Head of caudate nucleus (tissue), 42 donors: ENCODE measurements at places on chromosomes 6 and 20.

GRCh38 chr20:16279320-16279719 lies 293.9 kb downstream of the KIF16B start:
- no peak for DNase-seq

- no peak for DNase-seq
These were observed 10.8 kb upstream of the TAAR1 start for GRCh38 chr6:132669690-132670291.

DNA sequence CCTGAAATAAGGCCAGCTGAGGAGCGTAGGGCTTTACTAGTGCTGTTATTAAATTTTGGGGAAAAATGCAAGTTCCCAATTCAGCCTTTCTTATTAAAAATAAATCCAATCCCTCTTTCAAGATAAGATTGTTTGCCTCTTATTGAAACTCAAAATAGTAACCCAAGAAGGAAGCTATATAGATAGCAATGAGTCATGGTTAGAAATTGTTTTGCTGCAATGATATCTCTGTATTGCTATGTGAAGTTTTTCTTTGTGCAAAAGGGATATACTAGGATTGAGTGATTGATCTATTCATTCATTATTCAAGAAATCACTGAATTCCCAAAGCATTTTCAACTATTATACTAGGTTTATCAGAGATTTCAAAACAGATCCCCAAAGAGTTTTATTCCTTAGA lies 93.0 kb upstream of the HDAC2 start:
- no peak for DNase-seq

DNA sequence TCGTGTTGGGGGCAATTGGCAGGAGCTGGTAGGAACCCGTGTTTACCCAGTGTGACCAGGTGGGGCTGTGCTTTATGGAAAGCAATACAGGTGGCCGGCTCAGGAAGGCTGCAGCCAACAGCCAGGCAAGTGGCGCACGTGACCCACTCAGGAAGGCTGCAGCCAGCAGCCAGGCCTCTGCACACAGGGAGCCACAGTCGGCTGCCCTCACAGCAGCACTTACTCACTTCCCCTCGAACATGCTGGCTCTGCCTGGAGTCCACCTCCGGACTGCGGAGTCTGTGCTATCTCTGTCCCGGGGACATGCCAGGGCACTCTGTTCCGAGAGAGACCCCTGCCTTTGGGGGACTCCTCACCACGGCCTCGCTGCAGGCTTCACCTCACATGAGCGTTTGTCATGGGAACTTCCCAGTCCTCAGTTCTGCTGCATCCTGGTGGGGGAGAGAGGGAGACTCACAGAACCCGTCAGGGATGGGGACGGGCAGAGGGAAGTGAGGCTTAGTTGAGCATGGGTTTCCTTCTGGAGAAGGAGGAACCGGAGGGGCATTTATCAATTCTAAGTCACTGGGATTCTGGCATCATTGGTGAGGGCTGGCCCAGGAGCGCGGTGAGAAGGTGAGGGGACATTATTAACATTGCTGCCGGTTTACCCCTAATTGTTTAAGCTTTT lies 76.8 kb downstream of the TTLL2 start:
- DNase-seq, result no peak

DNA sequence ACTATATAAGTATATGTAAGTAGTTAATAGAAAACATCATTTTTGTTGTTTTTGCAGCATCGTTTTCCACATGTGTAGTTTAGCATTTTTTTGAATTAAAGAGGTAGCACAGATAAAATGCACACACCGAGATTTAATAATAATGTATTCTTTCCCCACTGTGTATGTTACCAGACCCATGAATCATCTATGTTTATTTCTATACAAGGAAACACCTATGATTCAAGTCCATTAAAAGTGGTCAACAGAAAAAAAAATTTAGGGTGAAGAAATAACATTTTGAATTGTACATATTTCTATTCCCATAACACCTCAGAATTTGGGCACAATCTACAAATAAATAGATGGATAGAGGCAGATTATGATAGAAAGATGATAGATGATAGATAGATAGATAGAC lies 31.7 kb upstream of the HCRTR2 start:
- DNase-seq, result no peak

GRCh38 chr6:6997263-6998193 lies 110.2 kb upstream of the RREB1 start:
- no peak for DNase-seq

- no peak for DNase-seq
These were observed 10.5 kb downstream of the ZNFX1 start for GRCh38 chr20:49267327-49267726.

DNA sequence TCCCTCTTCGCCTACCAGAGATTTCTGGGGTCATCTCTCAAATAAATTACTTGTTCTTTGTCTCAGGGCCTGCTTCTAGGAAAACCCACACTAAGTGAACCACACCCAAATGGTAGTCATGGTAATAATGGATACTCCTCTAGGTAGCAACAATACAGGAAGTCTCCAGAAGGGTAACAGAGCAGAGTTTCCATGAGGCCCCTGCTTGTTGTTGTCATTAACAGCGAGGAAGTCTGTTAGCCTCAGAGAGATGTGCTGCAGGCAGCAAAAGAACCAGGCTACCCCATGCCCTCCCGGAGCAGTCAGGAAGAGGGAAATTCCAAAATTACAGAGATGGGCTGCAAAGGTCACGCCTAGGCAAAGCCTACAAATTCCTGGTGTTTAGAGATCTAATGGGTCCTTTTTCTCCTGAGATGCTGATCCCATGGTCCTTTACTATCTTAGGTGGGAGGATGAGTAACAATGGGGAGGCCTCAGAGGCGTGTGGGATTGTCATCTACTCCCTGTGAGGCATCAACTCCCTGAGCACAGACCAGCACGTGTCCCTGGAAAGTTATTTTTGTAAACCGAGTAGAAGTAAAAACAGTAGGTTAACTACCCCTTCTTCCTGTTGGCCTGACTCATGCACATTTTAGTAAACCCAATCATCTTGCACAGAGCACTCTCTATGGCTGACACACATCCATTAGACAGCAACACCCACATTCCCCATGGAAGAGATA lies 10.1 kb downstream of the ISM1 start:
- no peak for DNase-seq

- peak; percentile 18 for DNase-seq
These were observed 360.1 kb downstream of the TAF4 start for GRCh38 chr20:61705386-61706258.

DNA sequence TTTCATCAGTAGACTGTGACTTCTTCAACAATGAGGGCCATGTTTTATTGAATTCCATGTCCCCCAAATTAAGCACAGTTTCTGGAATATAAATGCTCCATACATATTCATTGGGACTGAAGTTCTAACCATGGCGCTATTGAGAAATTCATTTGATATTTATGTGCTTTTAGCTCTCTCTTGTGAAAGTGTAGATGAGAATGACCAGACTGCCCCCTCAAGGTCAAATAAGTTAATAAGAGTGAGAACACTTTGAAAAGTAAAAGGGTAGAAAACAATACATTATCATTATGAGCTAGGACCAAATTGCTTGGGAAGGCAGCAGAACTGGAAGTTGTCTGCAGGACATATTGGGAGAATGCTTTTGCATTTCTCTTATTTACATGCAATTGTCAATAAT lies 597.9 kb downstream of the EPM2A start:
- no peak for DNase-seq

- no peak for DNase-seq
These were observed 2.0 kb downstream of the PDE10A start for GRCh38 chr6:165660857-165661663.

- no peak for DNase-seq
These were observed 24.4 kb upstream of the ARID1B start for GRCh38 chr6:156752666-156753301.

DNA sequence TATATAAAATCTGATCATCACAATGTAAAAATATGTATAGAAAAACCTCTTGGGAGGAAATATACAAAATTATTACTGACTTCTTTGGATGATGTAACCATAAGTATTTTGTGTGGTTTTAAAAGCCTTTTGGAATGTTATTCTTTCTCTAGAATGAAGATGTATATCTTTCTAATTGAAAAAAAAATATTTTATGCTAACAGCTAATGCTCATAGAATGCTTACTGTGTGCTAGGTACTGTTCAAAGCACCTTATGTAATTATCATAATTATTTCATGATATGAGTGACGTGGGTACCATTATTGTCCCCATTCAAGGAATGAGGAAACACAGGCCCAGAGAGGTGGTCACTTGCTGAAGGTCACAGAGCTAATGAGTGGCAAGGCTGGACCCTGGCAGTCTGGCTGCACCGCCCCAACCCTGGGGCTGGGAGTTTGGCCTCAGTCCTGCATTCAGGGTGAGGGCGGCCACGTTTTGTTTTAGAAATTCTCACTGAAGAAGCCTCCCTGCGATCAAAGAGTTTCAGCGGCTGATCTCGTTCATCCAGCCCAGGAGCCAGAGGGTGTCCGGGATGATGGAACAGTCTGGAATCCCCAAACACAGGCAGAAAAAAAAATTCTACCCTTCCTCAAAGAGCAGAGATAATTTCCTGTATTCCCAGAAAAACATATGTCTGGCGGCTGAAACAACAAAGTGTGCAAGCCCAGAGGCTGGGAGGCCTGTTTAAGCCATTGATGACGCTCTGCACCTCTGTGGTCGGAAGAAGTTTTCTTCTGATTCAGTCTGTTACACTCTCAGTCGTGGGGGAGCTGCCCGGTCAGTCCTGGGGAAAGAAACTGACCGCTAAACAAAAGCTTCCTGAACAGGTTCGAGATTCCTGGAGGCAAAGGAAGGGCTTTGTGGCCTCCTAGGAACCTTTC lies 37.3 kb downstream of the TFEB start:
- DNase-seq, result no peak

GRCh38 chr6:166688901-166689300 lies 61.9 kb upstream of the RPS6KA2 start:
- DNase-seq, result no peak

GRCh38 chr6:40425192-40425919 lies 161.8 kb downstream of the LRFN2 start:
- peak; percentile 12 for DNase-seq

GRCh38 chr6:136753624-136754023 lies 38.7 kb downstream of the MAP3K5 start:
- DNase-seq, result no peak

GRCh38 chr20:32554965-32555289 lies 30.2 kb downstream of the NOL4L start:
- DNase-seq, result no peak

DNA sequence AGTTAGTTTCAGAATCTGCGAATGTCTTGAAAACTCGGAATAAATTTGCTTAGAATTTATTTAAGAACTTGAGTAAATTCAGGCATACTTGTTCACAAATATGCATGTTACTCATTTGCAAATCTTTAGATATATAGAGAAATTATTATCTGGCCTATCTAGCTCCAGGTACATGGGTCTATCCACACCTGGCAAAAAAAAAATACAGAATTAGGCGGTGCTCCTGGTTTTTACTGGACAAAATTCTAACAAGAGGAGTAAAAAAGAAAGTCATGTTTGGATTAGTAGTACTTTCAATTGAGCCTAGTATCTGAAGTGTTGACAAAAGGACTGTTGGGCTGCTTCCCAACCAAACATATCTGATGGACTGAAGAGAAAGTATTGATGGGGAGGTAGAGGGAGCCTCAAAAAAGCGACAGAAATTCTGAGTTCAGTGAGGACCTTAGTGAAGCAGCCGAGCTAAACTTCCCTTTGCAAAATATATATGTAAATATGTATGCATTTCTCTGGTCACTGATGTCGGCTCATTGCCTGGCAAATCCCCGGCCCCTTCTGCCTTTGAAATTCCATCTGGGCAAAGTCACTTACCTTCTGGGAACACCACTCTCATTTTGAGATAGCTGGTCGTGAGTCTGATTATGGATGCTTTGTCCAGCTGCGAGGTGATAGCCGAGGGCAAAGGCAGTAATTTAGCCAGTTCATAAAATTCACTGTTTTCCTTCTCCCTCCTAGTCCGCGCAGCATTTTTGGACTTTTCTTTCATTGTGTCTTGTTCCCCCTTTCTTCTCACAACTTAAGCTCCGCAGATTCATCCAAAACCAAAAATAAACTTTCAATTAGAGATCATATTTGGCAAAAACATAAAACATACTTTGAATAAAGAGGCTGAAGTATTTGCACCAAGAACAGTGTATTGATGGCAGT lies 1.8 kb downstream of the SIM1 start:
- no peak for DNase-seq

DNA sequence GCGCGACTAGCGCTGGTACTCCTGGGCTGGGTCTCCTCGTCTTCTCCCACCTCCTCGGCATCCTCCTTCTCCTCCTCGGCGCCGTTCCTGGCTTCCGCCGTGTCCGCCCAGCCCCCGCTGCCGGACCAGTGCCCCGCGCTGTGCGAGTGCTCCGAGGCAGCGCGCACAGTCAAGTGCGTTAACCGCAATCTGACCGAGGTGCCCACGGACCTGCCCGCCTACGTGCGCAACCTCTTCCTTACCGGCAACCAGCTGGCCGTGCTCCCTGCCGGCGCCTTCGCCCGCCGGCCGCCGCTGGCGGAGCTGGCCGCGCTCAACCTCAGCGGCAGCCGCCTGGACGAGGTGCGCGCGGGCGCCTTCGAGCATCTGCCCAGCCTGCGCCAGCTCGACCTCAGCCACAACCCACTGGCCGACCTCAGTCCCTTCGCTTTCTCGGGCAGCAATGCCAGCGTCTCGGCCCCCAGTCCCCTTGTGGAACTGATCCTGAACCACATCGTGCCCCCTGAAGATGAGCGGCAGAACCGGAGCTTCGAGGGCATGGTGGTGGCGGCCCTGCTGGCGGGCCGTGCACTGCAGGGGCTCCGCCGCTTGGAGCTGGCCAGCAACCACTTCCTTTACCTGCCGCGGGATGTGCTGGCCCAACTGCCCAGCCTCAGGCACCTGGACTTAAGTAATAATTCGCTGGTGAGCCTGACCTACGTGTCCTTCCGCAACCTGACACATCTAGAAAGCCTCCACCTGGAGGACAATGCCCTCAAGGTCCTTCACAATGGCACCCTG lies 1.6 kb downstream of the TPBG start:
- DNase-seq, result no peak

- no peak for DNase-seq
These were observed 78.9 kb upstream of the ISM1 start for GRCh38 chr20:13142143-13142542.

- no peak for DNase-seq
These were observed 34.9 kb downstream of the ERMARD start for GRCh38 chr6:169786349-169786748.

DNA sequence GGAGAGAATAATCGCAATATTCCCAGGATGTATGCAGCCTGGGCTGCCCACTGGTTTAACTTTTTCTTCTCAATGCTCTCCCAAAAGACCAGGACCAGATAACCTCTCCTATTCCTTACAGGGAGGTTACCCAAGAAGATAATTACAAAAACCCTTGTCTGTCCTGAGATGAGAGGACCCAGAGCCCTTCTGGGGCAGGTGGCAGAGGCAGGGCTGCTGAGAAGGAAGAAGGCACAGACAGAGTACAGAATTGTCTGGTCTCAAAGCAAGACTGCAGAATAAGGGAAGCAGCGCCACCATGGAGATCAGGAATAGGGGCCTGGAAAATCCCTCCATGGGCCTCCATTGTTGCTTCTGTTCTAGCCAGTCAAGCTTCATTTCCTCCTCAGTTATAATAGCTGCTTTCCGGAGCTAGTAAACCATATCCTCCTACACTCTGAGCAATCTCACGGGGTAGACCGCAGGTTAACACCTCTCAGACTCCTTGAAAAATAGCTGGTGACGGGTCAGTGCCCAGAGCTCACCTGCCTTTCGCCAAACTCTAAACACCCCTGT lies 463 bp upstream of the HLA-DMB start:
- no peak for DNase-seq
